ENCODE measurements at places on chromosomes 7 and 10.

GRCh38 chr10:117519879-117520278 is 22.7 kb upstream of the EMX2 start:
- DNase-seq: no peak

- DNase-seq: no peak
Observed at GRCh38 chr10:113957013-113957412, 86.7 kb upstream of the ADRB1 start.

- DNase-seq: no peak
Observed at GRCh38 chr7:132705146-132705545, 128.9 kb upstream of the PLXNA4 start.

- DNase-seq: no peak
Observed at GRCh38 chr10:20033476-20033875, 217.2 kb downstream of the PLXDC2 start.

- DNase-seq: no peak
Observed at GRCh38 chr10:50556237-50557120, 67.3 kb downstream of the SGMS1 start.

DNA sequence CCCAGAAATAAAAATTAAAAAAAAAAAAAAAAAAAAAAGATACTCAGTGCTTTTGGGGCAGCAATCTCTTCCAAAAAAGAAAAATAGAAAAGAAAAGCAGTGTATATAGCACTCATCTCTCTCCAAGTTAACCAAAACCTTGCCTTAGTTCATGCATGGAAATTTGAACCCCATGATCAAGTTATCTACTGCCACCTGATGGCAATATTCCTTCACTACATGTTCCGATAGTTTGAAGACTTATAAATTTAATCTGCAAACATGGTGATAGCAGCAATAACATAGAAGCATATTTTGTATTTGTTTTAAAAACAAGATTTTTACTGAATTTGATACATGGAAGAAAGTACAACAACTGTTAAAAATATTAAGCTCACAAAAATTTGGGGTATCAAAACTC is 48.6 kb upstream of the SLIT1 start:
- DNase-seq: no peak

GRCh38 chr10:36504758-36505157 is 620.6 kb upstream of the ANKRD30A start:
- no peak for DNase-seq

DNA sequence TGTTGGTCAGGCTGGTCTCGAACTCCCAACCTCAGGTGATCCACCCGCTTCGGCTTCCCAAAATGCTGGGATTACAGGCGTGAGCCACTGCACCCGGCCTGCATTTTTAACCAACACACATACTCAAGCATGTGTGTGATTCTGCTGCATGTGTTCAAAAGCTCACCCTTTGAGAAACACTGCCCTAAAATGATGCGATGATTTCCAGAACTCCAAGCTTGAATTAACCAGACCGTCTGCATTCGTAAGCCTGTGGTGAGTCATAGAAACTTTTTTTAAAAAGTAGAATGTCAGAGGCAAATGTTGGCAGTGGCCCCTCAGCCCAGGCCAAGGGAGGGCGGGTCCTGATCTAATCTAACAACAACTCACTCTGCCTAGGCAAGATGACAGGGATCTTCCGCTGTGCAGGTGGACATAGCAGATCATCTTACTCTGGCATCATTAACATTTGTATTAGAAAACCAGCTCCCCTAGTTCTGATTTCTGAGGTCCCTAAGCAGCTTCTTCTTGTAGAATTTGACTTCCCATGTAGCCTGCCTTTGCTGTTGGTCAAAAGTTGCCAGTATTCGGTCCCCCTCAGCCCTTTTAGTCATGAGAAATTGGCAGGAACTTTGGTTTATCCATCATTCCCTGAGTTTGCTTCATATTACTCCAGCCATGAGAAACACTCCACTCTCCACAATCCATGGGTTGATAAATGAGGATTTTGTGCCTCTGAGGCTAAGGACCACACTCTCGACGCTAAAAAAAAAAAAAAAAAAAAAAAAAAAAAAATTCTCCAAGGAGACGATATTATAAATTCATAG is 190.4 kb downstream of the SKIDA1 start:
- no peak for DNase-seq

- DNase-seq: no peak
Observed at GRCh38 chr7:158237672-158238335, 349.8 kb downstream of the PTPRN2 start.

DNA sequence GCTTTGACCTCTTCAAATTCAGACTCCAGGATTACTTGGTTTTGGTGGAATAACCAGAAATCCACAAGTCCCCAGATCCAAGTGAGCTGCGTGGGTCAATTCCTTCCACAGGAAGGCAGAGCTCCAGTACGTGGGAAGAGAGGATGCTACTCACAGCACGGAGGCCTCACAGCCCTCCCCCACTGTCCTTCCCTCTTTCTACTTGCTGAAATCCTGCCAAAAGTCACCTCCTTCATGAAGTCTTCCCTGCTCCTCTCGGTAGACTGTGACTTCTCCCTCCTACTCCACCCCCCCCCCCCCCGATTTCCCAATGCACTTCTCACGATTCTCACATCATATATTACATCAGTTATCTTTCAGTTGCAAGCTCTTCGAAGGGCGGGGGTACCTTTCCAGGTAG is 12.3 kb downstream of the CAMK2G start:
- no peak for DNase-seq

GRCh38 chr10:87507879-87508483 is 3.3 kb downstream of the MINPP1 start:
- no peak for DNase-seq

GRCh38 chr7:159144758-159145489 is at the start of gene VIPR2:
TSS of gene VIPR2 (minus strand) at chr7:159144867. CDS start at chr7:159144771, 96 bp downstream.
- no peak for DNase-seq

GRCh38 chr7:155848691-155849669 is 36.7 kb upstream of the SHH start:
- no peak for DNase-seq

DNA sequence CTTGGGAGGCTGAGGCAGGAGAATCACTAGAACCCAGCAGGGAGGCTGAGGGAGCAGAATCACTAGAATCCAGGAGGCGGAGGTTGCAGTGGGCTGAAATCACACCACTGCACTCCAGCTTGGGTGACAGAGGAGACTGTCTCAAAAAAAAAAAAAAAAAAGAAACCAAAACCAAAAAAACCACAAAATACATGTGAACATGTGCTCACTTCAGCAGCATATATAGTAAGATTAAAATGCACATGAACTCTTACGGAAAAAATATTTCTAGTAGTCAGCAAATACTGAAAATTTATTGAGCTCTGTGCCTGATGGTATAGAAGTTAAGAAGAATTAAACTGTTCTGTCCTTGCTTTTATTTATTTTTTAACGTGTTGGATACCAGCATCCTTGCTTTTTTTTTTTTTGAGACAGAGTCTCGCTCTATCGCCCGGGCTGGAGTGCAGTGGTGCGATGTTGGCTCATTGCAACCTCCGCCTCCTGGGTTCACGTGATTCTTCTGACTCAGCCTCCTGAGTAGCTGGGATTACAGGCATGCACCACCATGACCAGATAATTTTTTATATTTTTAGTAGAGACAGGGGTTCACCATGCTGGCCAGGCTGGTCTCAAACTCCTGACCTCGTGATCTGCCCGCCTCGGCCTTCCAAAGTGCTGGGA is 9.6 kb upstream of the ZNF487 start:
- no peak for DNase-seq

DNA sequence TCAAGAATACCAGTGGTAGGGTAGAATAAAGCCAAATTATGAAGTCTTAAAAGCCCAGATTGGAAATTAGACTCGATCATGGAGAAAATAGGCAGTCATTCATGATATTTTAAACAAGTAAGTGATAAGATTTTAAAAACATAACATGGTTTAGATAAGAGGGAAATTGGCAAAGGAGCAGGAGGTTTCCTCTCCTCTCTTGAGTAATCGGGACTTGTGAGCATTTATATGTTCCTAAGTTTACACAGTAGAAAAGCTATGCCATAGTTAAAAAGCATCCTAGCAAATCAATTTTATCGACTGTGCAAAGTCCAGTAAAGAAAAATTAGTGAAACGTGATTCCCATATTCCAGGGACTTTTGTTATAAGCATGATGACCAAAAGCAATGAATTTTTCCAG is 313.2 kb downstream of the AHR start:
- DNase-seq: no peak

DNA sequence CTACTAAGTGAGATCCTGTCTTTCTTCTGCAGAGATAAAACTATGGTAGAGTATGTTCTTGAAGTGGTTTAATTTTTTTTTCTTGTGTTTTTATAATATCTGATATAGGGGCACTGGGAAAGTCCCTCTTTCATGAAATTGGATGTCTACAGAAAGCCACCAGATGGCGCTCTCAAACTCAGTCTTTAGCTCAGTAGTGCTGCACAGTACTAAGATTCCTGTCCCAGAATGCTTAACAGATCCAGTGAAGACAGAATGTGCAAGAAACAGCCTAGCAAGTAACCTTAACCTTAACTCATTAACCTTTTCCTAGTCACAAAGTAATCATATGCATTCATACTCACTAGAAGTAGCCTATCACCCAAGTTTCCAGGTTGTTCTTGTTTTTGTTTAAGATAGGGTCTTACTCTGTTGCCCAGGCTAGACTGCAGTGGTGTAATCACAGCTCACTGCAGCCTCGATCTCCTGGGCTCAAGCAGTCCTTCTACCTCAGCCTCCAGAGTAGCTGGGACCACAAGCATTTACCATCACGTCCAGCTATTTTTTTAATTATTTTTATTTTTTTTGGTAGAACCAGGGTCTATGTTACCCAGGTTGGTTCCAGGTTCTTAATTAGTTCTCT is 56.7 kb downstream of the IDE start:
- no peak for DNase-seq

DNA sequence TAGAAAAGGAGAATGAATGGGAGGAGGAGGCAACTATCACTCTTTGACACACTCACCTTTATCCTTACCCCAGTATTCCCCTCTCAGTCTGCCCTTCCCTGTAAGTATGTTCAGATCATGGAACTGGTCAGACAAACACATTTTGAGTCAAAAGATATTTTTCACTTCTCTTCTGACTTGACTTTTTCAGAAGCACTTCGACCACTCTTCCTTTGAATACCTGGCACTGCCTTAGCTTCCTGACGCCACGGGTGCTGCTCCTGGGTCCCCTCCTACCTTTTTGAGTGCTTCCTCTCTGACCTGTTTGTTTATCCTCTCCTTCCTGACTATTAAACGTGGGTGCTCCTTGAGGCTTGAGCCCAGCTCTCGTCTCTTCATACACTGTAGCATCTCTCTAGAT is 19.8 kb upstream of the C10orf67 start:
- no peak for DNase-seq

GRCh38 chr7:2099048-2099957 is 133.4 kb downstream of the MAD1L1 start:
- DNase-seq: no peak

- no peak for DNase-seq
Observed at GRCh38 chr7:49660170-49660783, 113.2 kb upstream of the VWC2 start.

- no peak for DNase-seq
Observed at GRCh38 chr7:3951316-3952055, 650.4 kb downstream of the SDK1 start.

GRCh38 chr10:36592964-36593363 is 532.4 kb upstream of the ANKRD30A start:
- DNase-seq: no peak

DNA sequence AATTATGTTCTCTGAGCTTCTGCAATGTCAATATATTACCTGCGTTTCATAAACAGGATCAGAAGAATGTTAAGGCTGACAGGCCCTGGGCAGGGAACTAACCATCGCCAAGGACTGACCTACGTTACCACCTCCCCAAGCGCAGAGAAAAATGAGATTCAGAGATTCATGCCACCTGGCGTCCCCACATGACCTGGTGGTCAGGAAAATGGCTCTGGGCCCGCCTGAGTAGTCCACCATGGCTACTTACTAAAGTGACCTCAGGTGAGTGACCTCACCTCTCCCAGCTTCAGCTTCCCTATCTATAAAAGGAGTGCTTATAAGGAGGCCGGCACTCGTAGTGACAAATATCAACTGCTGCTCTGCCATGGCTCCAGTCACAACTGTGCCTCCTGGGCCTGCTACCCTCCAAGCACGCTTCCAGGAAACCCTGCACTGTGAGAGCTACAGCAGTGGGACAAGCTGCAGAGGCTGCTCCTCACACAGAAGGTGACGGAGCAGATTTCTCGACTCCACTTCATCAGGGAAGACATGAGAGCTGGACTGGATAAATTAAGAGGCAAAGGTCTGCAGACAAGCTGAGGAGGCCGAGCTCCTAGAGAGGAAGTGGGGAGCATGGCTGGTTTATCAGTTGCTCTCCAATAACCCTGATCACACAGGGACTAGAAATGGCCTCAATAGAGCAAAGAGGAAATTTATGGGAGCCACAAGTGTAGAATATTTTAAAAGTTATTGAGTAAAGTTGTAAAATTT is 103.0 kb downstream of the RNF216 start:
- no peak for DNase-seq

DNA sequence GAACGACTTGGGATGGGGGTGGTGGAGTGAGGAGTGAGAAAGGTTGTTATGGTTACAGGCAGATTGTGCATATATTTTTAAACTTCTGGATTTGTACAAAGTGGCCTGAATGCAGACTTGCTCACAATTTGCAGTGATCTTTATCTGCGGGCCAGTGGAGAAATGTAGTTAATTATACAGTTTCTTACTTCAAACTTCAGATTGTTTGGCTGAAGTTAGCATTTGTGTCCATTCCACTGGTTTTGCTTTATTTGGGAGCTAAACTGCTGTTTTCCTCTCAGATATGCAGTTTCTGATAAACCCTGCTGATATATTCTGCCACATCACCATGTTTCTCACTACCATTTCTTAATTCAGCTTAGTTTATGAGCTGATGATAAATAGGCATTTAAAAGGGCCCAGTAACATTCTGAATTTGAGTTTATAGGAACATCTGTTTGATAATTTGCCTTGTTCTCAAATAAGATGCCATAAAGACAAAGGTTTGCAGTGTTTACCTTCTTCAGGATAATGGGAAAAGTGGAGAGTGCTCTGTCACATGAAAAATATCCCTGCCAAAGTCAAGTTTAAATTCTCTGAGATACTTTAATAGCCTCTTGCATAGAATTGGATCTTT is 170.1 kb downstream of the ST7 start:
- DNase-seq: no peak

All from NCI-H1930 (cell line).